Uterine smooth muscle cell (primary cell): ENCODE measurements at places on chromosomes 6 and 20. TPM values are rescaled to one million over a fixed set of nuclear protein-coding genes. Genes with fewer than 3 reads are reported as not detected.

HRH3 gene
- total RNA-seq, result not detected in 2 replicates

FAM83C gene
- total RNA-seq, result not detected in 2 replicates

CCN6 gene
- total RNA-seq, result not detected in 2 replicates

DAAM2 gene
- 3.8 and 6.5 TPM in 2 replicates for total RNA-seq

MUC22 gene
- total RNA-seq, result not detected in 2 replicates

FHL5 gene
- total RNA-seq, result not detected in 2 replicates

BPI gene
- total RNA-seq, result 0.12 TPM in 1 of 2 replicates, not detected in the other

CLVS2 gene
- 0.12 TPM in 1 of 2 replicates, not detected in the other for total RNA-seq

TBX18 gene
- total RNA-seq, result 3.2 and 3.8 TPM in 2 replicates

SNX3 gene
- total RNA-seq, result 237 and 252 TPM in 2 replicates
